ENCODE measurements at places on chromosomes 1 and 21.

DNA sequence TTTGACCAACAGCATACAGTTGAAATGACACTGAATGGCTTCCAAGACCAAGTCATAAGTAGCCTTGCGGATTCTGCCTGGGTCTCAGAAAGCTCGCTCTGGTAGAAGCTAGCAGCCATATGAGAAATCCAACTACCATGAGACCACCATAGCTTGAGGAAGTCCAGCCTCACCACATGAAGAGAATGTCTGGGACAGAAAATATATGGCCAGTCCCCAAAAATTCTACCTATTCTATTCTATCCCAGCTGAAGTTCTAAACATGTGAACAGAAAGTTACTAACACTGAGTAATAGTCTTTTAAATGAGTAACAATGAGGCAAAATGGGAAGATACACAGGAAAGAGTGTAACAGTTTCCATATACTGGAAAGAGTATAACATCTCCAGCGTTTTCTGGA, 9.0 kb downstream of the FMO5 start:
- DNase-seq = no peak

DNA sequence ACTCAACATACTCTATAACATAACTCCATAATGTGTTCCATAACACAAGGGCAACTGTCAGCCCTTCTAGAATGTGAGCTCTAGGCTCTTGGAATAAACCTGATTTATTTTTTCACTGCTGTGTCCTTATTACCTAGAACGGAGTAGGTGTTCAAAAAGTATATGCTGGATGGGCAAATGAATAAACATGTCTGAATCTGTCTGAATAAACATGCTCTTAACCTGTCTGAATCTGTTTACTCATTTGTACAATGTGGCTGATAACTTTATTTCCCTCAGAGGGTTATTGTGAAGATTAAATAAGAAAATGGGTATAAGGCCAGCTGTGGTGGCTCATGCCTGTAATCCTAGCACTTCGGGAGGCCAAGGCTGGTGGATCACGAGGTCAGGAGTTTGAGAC, 42.3 kb downstream of the AZIN2 start:
- DNase-seq = no peak

- DNase-seq = no peak
These were observed 85.4 kb downstream of the IGSF21 start for GRCh38 chr1:18192974-18193373.

DNA sequence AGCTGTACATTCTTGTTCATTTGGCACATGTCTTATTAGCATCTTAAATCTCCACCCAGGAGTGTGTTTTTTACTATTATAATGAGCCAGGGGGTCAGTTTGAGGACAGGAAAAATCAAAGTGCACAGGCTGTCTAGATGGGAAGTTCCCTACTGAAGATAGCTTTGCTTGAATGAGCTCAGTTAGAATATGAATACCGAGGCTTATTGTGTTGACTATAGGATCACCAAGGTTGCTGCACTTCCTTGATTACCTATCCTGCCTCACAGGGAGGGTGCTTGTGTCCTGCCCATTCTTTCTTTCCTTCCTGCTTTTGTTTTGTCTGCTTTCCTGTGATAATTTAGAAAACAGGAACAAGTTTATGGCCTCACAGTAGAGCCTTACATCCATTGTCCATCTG, 16.3 kb downstream of the PHGDH start:
- no peak for DNase-seq

DNA sequence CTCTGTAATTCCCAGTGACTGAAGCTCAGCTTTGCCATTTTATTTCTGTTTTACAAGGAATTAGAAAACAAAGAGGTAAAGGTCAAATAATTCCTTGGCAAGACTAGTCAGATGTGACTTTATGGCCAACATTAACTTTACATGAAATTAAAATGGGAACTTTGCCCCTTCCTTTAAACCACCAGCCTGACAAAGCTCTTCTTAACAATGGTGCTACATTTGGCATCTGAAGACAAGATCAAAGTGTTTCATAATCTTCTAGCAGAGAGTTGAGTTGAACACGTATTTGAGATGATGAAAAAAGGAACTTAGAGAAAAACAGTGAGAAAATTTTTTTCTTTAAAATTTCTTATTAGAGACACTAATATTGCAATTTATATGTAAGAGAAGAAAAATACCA, 193.8 kb downstream of the AK5 start:
- no peak for DNase-seq

All from activated T-cell treated with anti-CD3 and anti-CD28 coated beads for 48 hours (primary cell).